ENCODE measurements at places on chromosomes 7 and 10.

- DNase-seq, result no peak
Observed at GRCh38 chr7:46215987-46216567, 295.0 kb upstream of the IGFBP3 start.

GRCh38 chr10:58996063-58996462 is 180.4 kb upstream of the PHYHIPL start:
- no peak for DNase-seq

DNA sequence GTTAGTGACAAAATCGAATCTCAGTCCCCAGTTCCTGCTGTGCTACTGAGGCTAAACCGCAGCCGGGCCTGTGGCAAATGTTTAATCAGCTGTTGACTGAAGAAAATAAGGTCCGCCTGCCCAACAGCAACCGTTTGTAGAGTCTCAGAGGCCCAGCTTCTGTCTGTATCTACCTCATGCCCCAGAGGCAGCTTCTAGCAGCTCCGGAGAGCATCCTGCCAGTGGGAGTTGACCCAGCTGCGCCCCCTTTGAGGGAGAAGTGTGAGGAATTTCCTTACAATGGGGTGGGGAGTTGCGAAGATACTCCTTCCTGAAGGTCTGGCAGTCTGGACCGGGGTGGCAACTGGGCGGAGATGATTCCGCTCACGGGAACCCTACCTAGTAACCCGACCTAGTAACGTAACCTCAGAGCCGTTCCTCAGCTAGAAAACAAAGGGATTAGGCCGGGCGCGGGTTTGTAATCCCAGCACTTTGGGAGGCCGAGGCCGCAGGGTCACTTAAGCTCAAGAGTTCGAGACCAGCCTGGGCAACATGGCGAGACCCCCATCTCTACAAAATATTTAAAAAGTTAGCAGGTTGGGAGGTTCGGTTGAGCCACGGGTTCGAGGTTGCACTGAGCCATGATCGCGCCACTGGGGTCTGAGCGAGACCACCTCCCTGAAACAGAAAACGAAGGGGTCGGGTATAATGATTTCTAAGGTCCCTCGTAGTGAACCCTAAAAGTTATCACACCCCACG is 846 bp upstream of the ZNF775 start:
- peak; percentile 66 for DNase-seq

- DNase-seq, result no peak
Observed at GRCh38 chr10:83607959-83608745, 531.2 kb upstream of the GHITM start.

- no peak for DNase-seq
Observed at GRCh38 chr7:41702635-41703371, at the start of gene INHBA. Gene INHBA (minus strand): TSS chr7:41703090. CDS start chr7:41700374, 2,716 bp downstream.

Data from NCI-H1694 treated with DMSO at 0.1 percent for 48 hours (cell line).